ENCODE measurements at places on chromosomes 2 and 18.

GRCh38 chr18:58005011-58005410, 39.0 kb upstream of the NEDD4L start:
- no peak for DNase-seq

GRCh38 chr2:11907190-11907589, 160.8 kb downstream of the LPIN1 start:
- no peak for DNase-seq

DNA sequence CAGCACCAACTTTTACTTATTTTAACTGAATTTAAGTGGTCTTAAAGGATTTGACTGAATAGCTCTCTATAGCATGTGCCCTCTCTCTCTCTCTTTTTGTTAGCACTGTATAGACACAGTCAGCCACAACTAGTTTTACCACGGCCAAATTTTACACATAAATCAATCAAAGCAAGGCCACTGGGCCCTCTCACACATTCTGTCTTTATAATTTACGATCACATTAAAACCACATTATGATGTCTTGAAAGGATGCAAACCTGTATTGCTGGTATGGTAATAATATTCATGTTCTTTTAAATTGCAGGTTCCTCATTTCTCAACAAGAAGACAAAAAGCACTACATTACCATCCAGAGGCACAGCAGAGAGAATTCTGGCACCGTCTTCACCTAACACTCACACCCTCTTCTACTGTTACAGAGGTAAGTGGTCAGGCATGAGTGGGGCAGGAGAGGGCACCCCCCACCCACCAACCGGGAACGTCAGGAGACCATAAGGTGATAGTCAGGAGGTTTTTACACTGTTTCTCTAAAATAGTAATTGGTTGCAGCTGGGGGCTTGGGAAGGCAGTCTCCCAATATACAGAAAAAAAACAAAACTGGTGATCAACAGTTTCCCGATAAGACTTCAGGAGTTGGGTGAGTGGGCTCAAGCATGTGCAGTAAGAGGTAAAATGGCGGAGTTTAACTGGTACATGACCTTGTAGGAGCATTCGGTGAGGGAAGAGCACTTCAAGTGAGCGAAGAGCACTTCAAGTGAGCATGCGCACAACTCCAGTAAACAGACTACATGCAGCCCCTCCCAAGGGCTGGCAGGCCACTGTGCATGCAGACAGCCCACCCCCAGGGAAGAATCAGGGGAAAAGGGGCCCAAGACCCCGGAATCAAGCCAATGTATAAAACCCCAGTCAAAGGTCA, 296.7 kb downstream of the PIEZO2 start:
- no peak for DNase-seq

DNA sequence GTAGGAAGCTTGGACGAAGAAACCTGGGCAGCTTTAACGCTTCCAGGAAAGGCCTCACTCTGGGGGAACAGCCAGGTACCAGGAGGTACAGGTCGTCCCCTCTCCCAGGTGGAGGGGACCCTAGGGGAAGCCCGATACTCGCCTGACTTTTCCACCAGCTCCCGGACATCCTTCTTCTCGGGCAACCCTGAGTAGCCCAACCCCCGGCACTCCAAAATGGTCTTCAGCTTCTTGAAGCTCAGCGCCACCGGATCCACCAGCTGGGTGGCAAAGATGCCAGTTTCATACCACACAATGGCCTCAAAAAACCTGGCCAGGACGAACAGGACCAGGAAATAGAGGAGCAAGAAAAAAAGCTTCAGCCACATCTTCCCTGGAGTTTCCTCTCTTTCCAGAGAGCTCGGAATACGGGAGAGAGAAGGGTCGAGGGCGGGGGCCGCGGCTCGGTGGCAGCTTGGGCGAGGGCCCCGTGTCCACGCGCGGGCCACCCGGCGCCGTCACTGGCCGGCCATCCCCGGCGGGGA, 1.1 kb downstream of the RNF103 start:
- DNase-seq: peak; percentile 48

DNA sequence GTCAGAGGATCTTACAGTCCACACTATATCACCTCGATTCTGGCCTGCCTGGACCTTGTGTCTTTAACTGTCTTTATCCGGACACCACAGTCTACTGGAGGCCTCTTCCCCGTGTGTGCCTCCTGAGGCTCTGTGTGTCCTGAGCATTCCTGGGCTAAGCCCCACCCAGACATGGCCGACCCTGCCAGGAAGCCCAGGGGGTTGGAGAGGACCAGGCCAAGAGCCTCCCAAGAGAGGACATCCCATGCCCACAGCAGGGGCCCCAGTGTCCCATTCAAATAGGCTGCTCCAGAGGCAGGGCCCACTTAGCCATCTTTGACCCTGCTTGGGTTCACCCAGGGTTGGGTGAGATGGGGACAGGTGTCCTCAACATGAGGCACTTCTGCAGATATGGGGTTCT, 84.7 kb upstream of the OTOS start:
- DNase-seq: no peak

DNA sequence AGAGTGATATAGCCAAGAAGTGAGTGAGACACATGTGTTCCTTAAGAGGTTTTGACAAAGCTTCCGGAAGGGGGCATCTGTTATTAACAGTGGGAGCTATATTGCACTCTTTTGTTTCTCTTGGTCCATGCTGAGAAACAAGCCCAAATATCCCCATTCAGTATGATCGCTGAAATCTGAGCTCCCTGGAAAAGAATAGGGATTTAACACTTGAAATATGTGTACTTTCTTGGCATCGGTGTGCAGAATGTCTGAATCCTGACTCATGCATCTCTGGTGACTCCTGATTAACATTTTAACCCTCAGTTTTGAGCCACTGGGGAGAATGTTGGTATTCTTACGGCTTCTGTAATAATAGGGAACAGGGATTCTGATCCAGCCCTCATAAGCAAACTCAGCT, 448.1 kb downstream of the TSN start:
- peak; percentile 42 for DNase-seq

GRCh38 chr2:133517876-133518275, 50.4 kb downstream of the NCKAP5 start:
- DNase-seq: no peak

DNA sequence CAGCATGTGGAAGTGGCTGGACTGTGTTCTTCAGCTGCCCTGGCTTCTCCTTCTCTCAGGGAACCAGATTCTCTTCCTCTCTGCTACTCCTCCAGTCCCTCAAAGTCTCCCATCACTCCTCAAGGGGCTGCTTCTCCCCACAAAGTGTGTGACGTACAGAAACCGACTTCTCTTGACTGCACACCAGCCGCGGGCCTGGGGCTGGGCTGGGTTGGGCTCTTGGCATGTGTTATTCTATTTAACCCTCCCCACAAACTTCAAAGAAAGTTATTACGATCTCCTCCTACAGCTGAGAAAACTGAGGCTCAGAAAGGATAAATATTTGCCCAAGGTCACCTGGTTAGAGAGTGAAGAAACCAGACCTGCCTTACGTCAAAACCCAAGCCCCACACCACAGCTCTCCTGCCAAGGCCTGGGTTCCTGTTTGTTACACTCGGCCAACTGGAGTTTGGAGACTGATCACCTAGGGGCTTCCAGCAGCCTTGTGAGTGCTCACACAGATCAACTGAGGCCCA, 269.0 kb downstream of the TFCP2L1 start:
- DNase-seq: no peak

Data from NCI-H1092 treated with DMSO at 0.1 percent for 48 hours (cell line).